ENCODE measurements at places on chromosomes 4 and X.

GRCh38 chrX:15856222-15856587 is 1.6 kb upstream of the AP1S2 start:
- DNase-seq: no peak

GRCh38 chr4:158016511-158016910 is 156.3 kb downstream of the GASK1B start:
- DNase-seq: no peak

- DNase-seq: no peak
Observed at GRCh38 chr4:37651781-37652377, 34.3 kb downstream of the RELL1 start.

DNA sequence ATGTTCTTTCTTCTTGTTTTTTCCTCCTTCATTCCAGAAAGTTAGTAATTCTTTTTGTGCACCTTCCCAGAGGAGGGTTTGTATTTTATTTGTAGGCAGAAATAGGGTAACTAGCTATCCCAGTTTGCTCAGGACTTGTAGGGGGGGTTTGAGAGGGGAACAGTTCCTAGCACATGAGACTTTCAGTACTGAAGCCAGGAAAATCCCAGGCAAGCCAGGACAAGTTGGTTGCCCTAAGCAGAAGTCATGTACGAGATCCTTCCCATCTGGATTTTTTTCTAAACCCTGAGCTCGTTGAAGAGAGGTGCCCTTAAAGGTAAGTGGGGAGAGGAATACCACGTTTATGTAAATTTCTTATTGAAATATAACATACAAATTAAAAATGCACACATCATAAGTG is 15.6 kb upstream of the TAB3 start:
- DNase-seq: no peak

GRCh38 chr4:44159991-44160390 is 288.6 kb downstream of the KCTD8 start:
- DNase-seq: no peak

DNA sequence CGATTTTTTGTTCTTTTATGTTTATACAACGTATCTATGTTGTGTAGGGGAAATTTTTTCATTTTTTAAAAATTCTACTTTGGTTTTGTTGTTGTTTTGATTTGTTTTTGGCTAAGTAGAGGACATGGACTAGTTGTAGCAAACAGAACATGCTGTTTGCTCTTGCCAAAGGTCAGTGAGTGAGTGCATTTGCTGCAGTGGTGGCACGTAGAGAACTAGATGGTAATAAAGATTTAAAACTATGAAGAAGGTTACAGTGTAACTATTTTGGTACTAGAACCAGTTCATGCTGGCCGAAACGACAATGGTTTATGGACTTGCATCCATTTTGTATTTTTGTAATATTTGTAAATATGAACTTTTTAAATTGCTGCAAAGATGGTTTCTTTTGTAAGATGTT is 1.9 kb upstream of the SCML1 start:
- DNase-seq: no peak

DNA sequence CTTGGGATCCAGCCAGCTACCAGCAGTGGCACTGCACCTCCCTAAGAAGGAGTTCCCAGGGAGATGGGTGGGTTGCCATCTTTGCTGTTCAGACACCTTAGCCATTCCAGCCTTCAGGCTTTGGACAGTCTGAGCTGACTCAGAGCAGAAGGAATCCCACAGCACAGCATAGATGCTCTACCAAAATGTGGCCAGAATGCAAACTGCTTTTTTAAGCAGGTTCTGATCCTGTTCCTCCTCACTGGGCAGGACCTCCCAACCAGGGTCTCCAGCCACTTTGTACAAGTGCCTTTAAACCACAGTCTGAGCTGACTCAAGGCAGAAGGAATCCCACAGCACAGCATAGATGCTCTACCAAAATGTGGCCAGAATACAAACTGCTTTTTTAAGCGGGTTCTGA is 209.0 kb downstream of the NPNT start:
- DNase-seq: no peak

- DNase-seq: no peak
Observed at GRCh38 chr4:100147684-100148083, 42.6 kb downstream of the DDIT4L start.

DNA sequence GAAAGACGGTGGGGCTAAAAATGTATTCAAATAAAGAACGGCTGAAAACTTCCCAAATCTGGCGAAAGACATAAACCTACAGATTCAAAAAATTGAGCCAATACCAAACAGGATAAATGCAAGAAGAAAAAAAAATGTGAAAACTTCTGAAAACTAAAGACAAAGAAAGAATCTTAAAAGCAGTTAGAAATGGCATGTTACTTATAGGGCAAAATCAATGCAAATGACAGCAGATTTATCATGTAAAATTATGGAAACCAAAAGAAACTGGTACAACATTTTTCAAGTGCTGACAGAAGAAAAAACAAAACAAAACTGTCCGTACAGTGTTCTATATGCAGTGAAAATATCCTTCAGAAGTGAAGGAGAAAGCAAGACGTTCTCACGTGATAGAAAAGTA is 239.0 kb downstream of the PDGFC start:
- no peak for DNase-seq

All from substantia nigra (tissue), 51 donors.